ENCODE measurements at places on chromosomes 3 and 15.

DNA sequence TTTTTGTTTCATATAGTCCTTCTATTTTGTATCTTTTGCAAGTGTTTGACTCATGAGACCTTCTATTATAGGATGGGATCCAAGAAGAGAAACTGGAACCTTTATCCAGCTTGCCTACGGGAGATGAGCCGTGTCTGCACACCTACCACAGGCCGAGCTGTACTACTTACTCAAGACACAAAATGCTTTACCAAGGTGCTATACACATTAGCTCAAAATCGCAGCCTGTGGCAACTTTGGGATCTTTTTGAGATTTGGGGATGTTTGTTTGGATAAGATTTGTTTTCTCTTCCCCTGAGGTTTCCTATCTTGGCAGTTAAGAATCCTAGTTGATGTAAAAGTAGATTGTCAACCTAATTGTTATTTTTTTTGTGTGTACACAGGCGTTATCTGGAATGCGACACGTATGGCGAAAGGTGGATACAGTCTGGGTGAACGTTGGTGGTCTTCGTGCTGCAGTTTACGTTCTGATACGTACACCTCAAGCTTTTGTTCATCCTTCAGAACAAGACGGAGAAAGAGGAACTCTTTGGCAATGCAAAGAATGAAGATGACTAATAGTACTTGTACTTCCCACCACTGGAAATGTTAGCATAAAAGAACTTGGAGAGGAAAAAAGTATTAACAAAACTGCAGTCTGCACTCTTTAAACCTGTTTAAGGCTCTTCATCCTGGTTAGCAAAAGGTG is 13.1 kb upstream of the SETD5 start:
- no peak for DNase-seq

DNA sequence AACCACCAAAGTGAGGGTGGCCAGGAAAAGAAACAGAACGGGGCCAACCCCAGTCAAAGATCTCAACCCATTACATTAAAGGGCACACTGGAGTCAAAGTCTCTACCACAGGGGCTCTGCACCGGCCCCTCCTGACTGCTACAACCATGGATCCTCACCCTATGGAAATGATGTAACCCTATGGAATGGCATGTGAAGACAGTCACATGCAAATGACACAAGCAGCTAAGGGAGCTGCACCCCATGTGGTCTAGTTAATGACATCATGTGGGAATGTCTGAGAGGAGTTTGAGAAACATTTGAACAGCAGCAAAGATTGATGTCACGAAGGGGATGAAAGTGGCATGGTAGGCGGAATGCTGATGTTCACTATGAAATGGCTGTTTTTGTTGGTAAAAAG is 298.2 kb upstream of the SLCO3A1 start:
- DNase-seq: no peak

DNA sequence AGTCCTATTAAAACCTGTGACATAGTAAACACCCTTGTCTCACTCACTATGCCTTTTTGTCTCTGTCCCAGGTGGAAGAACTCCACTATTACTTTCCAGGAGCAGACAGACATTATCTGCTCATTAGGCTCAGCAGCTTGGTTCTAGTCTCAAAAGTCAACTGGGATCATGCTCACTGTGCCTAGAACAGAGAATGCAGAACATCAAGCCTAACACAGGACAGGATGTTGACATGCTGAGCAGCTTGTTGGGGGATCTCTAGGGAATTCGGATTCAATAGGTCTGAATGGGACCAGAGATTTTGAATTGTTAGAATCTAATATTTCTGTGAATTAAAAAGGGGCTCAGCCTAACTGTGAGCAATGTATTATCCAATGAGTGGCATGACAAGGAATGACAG is 6.4 kb downstream of the MB21D2 start:
- DNase-seq: no peak

GRCh38 chr15:71294251-71294910 is 179.1 kb downstream of the THSD4 start:
- no peak for DNase-seq

GRCh38 chr3:24101676-24102168 is 156.6 kb downstream of the NR1D2 start:
- no peak for DNase-seq

DNA sequence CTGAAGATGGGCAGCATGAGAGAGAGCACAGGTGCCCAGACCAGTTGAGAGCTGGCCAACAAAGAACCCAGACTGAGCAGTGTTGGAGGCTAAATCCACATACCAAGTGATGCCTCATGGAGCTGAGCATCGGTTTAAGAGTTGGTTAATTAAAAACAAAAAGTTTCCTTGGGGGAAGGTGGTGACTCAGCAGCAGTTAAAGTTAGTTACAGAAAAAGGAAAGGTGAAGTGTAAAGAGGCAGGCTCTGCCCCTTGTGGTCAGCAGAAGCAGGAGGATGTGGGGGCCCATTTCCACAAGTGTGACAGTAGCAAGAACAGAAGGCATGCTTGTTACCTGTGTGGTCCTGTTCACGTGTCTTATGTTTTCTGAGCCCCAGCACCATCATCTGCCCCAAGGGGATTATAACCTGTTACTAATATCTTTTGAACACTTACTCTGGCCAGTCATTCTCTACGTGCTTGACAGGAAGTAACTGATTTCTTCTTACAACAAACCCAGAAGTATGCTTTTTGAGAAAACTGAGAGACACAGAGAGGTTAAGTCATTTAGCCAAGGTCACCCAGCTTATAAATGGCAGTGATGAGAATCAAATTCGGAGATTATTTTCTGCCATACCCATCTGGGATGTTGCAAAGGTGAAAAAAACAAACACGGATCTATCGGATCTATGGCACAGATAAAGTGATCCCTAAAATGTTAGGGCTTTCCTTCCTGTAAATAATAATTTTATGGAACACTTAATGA is 91.0 kb downstream of the EPHB1 start:
- DNase-seq: no peak

- no peak for DNase-seq
These were observed 221.4 kb downstream of the CADPS start for GRCh38 chr3:62653796-62654195.

DNA sequence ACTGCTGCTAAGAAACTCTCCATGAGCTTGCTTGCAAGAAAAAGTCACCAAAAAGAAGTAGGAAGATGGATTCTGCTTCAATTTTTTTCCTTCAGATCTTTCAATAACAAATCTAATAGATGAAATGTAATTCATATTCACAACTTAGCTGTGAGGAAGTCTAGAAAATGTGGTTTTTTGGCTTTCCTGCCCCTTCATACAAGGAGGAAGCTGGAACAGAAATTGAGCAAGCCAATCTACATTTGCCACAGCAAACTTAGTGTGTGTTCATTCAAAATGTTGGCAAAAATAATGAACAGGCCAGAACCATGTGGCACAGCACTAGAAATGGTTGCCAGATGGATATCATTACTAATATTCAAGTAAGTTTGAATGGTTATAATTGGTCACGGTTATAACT is 93.2 kb upstream of the NEDD4 start:
- DNase-seq: no peak

- DNase-seq: no peak
These were observed 122.7 kb upstream of the IGF1R start for GRCh38 chr15:98525661-98526001.

GRCh38 chr3:161455962-161456361 is 40.6 kb upstream of the OTOL1 start:
- no peak for DNase-seq

- no peak for DNase-seq
These were observed 204.8 kb downstream of the CDIN1 start for GRCh38 chr15:36784098-36784670.

DNA sequence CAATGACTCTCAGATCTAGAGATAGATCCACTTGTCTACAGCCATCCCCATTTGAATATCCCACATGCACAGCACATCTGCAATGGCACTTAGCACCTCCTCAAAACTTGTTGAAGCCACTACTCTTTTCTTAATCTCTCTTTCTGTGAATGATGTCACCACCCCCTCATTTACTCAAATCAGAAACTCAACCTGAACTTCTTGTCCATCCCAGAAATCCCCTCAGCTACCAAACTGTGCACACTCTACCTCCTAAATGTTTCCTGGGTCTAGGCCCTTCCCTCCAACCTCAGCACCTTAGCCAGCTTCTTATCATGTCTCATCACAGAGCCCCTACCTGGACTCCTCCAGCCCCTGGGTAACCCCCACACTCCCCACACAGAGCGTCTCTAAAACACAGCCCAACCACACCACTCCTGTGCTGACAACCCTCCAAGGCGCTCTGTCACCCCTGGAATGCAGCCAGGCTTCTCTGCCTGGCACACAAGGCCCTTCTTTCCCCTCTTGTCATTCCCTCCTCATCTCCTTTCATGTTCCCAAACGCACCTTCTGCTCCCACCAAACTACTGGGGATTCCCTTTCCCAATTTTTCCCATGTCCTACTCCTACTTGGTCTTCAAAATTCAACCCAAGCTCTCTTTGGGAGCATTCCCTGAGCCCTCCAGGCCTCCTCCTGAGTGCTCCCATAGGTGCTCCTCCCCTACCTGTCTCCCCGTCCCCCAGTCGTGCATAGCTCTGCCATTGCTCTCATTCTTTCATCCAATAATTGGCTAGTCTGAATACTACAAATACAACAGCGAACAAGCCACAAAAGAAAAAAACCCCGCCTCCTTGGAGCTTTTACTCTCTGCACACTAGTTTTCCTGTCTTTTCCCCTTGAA is 39.8 kb upstream of the ZBTB38 start:
- no peak for DNase-seq

GRCh38 chr3:195441992-195442572 is 738 bp downstream of the ACAP2 start:
- no peak for DNase-seq

- DNase-seq: no peak
These were observed 169.1 kb downstream of the GAP43 start for GRCh38 chr3:115792206-115792955.

DNA sequence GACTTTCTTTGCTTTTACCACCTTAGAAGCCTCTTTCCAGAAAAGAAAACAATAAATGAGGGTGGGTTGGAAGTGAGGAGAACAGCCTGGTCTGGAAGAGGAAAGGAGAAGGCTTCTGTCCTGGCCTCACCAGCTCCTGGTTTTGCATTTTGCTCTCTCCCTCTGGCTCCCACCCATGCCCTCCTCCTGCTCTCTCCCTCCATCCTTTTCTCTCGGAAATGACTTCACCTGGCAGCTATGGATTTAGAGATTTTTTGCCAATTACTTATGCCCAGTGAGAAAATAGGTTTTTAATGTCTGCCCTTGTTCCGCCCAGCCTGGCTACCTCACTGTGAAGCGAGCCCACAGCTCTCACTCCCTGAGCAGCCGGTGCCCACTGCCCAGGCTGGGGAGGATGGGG is 77.9 kb upstream of the NTRK3 start:
- no peak for DNase-seq

DNA sequence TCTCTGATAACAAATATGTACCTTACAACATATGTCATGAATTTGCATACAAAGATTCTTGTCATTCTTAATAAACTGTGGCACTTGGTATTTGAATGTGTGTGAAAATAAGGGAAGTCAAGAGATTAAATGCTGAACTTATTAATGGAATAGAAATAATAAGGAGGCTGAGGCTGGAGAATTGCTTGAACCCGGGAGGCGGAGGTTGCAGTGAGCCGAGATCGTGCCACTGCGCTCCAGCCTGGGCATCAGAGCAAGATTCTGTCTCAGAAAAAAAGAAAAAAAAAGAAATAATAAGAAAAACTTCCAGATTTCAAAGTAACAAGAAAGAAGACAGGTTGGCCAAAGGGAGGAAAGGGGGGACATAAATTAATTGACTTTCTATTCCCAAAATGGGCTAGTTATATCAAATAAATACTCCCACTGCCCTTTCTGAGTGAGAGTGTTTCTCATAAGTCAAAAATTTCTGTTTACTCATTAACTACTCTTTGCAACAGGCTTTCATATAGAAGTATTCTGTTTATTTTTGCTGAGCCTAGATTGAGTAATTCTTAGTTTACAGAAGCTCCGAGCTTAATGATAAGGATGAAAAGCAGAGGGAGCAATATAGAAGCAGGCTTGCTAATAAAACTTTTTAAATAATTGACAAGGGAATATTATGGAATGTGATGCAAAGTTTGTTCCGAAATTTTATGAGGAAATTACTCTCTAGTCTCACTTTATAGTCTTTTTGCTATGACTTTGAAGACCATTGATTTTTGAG is 25.6 kb downstream of the KNG1 start:
- DNase-seq: no peak

DNA sequence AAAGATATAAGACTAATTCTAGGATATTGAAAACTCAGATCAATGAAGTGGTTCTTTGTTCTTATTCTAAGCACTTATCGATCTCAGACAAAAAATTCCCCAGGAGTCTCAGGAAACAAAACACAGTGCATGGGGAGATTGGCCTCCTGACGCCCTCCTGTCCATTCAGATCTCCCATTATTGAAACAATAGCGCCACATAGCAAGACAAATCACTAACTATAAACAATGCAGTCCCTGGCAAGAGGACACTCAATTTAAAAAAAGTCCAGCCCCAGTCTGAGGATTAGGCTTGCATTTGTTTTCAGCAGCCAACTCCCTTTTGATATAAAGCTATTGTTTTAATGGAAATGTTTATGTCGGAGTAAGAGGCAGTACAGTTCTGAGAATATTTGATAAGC is 528.2 kb downstream of the GABRG3 start:
- DNase-seq: no peak

DNA sequence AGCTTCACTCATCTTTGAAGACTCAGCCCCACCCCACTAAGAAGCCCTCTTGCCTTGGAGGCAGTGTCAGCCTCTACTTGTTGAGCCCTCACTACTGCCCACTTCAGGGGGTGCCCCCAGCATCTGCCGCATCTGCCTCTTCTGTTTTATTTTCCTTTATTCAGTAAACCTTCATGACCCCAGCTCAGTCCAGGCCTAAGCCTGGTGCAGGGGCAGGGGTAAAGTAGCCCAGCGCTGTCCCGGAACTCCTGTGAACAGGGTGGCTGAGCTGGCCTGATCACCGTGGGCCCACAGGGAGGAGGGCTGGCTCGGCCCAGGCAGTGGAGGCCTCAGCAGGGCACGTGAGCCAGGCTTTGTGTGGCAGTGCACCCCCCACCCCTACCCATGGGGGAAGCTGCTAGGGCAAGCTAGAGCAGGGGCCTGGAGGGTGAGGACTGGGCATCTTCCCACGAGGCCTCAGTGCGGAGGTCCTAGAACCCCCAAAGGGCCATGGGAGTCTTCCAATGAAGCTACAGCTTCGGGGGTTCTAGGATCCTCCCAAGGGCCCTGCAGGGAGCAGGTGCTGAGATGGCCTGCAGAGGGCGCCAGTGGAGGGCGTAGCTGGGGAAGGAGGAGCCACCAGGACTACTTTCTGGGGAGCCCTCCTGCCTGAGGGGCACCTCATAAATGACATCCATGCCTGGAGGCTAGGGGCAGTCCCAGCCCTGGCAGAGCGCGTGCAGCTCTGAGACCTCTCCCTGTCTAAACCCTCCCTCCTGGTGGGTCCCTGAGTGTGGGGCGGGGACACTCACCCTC is 36.0 kb downstream of the TSPAN3 start:
- no peak for DNase-seq

DNA sequence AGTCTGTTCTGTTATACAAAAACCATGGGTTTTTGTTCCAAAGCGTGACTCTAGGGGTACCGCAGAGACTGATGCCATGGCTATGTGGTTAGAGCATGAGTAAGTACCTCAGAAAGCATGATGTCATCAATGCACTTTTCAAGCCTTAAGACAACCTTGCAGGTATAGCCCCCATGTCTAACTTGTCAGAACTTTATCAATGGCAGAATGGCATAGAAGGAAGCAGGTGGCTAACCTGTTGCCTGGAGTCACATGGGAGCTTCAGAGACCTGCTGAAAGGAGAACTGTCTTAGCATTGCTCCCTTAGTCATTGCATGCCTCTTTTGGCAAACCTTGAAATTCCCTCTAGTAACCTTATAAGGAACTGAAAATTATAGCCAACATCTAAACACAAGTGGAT is 52.5 kb downstream of the EOMES start:
- no peak for DNase-seq

All from NCI-H446 treated with DMSO at 0.1 percent for 48 hours (cell line).